Myocyte (in vitro differentiated cells): ENCODE measurements at places on chromosomes 12 and 14.

DNA sequence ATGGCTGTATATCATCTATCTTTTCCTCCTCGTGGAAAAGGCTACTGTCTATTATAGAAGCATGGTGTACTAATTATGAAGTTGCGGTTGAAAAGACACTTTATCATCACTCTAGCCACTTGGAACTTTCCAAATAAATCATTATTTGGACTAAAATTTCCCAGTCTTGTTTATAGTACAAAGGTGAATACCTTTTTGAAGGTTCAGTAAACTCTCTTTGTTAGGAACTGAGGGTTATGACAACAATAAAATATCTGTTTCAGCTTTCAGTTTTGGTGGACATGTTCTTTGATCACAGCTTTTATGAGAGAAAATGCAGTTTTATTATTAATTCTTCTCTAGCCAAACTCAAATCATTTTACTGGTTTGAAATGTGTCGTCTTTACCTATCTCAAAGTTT, 216.7 kb downstream of the FBXL14 start:
- no peak for DNase-seq

DNA sequence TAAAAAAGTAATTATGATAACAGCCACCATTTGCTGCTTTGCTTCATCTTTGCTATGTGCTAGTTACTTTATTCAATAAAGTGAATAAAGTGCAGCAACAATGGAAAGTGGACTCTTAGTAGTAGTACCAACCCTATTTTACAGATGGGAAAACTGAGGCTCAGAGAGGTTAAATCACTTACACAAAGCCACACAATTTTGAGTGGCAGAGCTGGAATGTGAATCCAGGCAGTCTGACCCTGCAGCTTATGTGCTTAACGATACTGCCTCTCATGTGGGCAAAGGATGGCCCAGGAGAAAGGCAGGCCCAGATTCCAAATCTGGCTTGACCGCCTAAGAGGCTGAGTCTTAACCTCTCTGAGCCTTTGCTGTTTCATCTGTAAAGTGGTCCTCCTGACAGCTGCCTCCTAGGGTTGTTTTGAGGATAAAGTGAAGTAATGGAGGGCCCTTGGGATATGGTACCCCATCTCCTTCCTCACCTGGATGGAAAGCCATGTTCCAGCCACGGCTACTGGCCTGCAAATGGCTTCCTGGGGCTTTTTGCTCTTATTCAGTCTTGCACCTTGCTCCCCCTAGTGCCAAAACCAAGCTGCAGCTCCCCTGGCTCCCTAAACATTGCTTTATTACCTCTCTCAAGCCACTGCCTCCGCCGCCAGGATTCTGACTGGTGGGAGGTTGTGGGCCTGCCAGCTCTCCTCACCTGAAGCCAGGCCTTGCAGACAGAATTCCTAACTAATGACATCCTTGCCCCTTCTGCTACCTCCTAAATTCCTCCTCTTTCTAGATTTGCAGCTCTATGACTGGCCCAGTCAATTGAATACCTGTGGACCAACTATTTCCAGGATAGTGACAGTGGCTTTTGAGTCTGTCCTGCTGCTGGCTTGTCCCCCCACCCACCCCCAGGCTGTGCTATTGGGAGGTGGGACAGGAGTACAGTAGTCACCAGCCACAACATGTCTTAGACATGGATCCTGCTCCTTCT, 283.3 kb upstream of the PWP1 start:
- DNase-seq = peak; percentile 53

GRCh38 chr14:45664668-45665356, 411.8 kb upstream of the MIS18BP1 start:
- no peak for DNase-seq

GRCh38 chr12:71432936-71433335, 6.7 kb upstream of the LGR5 start:
- no peak for DNase-seq

- DNase-seq = no peak
Measured at GRCh38 chr12:116672842-116673516, 64.9 kb downstream of the SPRING1 start.

DNA sequence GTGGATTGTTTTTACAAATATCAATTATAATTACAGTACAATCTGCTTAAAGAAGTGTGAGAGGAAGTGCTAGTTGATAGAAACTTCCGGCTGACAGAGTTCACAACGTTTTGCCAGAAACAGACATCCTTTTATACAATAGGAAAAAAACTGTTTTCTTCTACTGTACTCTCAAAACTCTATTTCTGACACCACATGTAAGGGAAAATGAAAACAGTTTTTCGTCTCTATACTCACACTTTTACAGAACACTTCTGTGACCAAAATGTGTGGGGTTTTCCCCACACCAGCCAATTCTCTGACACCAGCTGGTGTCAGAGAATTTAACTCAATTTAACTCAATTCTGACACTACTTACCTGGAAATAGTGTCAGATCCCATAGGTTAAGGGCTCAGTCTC, 24.2 kb upstream of the HIF1A start:
- DNase-seq = no peak
